ENCODE measurements at places on chromosomes 2 and 18.

DNA sequence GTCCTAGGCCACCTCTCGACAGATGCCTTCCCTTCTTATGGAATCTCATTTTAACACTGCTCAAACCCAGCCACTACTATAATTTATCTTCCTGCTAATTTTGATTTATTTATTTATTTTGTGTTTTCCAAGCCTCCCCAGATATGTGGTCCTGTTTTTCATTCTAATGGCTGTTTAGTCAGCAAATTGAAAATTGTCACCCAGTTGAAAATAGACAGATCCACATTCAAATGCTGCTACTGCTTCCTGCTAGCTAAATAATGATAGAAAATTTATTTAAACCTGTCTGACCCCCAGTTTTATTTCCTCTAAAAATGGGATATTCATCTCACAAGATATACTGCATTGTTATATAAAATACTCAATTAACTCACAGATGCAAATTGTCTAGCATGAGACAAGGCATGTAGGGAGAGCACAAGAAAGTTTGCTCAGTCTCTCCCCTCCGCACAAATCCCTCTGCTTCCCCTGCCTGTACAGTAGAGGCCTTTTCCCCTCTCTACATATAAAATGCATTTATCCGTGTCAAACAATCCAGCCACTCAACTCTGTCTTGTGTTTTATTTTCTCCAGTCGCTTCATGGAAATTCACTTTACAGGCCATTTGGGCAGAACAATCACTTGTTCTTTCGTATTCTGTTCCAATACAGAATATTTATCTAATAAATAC lies 389.9 kb downstream of the SOX11 start:
- no peak for DNase-seq

GRCh38 chr2:219476652-219477151 lies 22.0 kb upstream of the GMPPA start:
- no peak for DNase-seq

- DNase-seq = no peak
Measured at GRCh38 chr18:48864876-48865275, 85.9 kb downstream of the SMAD7 start.

GRCh38 chr18:60059216-60059615 lies 159.4 kb downstream of the PMAIP1 start:
- no peak for DNase-seq

DNA sequence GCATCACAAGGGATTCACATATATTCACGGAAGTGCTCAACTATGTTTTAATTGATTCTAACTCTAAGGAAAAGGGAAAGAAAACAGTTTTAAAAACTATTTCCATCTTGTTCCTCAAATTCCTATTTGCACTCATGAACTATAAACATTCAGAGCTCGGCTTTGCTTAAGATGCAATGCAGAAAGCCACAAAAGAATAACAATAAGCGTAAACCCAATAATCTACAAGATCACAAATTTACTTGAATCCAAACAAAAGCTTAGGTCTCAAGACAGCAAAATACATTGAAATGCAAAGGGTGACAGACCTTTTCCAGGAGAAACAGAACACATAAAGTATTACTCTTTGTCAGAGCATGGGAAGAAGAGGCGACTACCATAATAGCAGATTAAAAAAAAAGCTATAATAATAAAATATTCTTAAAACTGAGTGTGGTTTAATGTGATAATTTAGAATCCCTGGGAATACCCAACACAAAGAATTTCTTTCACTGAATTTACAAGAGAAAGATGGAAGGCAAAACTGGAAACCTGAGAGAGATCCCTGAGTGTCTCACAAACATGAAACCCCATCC lies 1094.9 kb downstream of the LRP1B start:
- no peak for DNase-seq

GRCh38 chr2:201806442-201807170 lies at the start of gene CDK15:
Gene CDK15, plus strand, starts transcription at chr2:201806537. Its CDS starts 128 bp downstream, at chr2:201806665.
- no peak for DNase-seq

GRCh38 chr2:128547667-128548066 lies 229.0 kb upstream of the HS6ST1 start:
- no peak for DNase-seq

- no peak for DNase-seq
Measured at GRCh38 chr2:203786549-203787351, 80.3 kb downstream of the CD28 start.

- no peak for DNase-seq
Measured at GRCh38 chr2:33272001-33272400, 204.4 kb upstream of the RASGRP3 start.

GRCh38 chr18:76931171-76931570 lies 108.8 kb downstream of the ZNF236 start:
- no peak for DNase-seq

- no peak for DNase-seq
Measured at GRCh38 chr2:96899413-96899741, 29.5 kb upstream of the SEMA4C start.

- DNase-seq = no peak
Measured at GRCh38 chr18:79315596-79315995, 80.1 kb upstream of the NFATC1 start.

DNA sequence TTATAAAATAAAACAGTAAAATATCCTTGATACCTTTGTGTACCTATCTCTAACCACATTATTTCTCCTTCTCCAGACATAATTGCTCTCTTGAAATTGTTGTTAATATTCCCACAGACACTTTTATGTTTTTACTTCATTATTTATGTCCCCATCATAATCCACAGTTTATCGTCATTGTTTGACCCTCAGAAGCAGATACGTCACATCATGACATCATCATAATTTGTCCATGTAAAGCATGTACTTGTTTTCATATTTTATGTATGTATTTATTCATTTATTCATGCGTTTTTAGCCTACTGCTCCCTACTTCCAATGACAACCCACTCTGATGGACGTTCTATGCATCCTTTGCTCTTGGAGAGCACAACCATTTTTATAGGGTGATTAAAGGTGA lies 1406.9 kb upstream of the NXPH2 start:
- DNase-seq = no peak

DNA sequence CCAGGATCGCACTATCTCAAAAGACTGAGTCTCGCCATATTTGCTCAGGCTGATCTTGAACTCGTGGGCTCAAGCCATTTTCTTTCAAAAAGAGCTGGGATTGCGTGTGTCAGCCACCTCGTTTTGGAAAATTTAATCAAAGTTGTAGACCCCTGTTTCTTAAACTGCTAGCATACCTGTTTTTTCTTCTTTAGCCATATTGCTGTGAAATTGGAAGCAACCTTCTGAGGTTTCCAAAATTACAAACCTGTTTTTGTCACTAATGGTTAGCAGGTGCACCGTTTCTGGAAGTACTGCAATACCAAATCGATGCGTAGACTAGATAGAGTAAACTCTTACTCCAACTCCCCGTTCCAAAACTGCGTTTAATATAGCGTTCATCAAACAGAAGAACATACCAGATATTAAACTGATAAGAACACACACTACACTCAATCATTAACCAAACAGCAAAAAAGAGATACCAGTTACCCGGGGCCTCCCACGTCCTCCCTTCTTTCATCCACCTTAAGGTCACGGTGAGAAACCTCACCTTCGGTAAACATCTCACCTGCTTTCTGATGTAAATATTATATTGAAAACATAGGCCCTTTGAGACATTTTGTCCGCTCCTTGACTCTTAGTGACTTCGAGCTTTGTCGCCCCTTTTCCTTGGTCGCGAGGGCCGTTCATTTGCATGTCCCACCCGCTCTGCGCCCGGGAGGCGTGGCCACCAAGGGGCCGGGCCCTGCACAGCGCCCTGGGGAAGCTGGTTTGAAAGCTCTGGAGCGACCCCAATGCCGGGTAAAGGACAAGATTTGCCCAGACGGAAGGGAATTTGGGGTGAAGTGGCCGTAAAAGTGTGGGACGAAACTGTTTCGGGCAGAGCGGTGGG lies at the start of gene RNU2-63P:
Gene RNU2-63P, minus strand, starts transcription at position 462 of the 874 bp plus-strand sequence.
- DNase-seq = peak; percentile 66

DNA sequence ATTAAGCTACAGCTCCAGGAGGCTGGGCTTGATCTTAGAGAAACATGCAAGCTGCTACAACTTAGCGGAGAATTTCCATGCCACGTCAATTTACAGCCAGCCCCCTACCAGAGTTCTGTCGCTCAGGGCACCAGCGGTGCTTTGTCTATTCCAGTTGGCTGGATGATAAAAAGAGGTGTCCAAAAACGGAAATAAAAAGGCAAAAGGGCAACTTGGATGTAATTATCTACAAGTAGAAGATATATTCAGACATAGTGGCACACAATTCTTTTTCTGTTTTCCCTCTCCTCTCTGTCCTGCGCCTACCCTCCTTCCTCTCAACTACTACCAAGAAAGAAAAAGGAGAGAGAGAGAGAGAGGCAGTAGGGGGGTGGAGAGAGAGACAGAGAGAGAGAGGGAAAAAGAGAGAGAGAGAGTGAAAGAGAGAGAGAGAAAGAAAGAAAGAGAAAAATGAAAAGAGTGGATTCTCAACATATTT lies 363 bp upstream of the RFTN2 start:
- DNase-seq = no peak

GRCh38 chr18:75377258-75377657 lies 50.2 kb downstream of the SMIM21 start:
- no peak for DNase-seq

DNA sequence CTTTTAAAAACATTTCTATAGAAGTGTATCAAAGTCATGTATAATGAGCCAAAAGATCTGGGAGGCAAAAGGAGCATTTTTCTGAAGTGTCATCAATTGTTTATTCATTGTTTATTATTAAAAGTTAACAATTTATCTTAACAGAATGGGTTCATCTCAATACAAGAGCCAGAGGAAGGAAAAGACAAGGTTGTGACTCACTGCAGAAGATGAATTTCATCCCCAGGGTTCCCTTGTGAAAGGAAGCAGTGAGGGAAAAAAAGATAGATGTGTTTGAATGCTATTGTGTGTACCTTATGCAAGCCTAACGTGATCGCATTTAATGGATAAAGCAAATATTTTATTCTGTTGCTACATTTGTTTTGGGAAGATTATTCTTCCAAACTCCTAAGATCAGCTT lies 286.3 kb downstream of the PIEZO2 start:
- DNase-seq = no peak

DNA sequence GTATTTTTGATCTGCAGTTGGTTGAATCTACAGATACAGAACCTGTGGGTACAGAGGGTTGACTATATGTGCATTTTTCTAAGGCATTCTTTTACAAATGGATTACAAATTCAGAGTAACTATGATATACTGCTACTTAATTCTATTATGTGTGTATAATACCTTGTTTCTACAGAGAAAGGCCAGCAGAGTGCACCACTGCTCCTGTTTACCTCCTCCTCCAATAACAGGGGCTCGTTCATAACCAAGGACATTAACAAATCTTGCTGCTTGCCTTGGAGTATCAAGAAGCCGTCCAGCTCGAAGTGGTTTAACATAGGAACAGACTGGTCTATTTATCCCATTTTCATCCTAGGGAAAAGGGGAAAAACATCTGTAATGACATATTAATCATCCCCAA lies 16.4 kb downstream of the CEP76 start:
- DNase-seq = no peak

GRCh38 chr18:12518326-12518725 lies 110.6 kb downstream of the PRELID3A start:
- DNase-seq = no peak
